Naive B cell (primary cell): ENCODE measurements at places on chromosomes 2 and 18.

- no peaks in the 10 kb centered on the region for H3K4me1 ChIP-seq
- no peaks in the 10 kb centered on the region for H3K36me3 ChIP-seq
- DNase-seq: no peak
- H3K27ac ChIP-seq: no peak overlapping the region
- no peak overlapping the region for H3K4me3 ChIP-seq
- H3K27me3 ChIP-seq: peaks cover 23% of the 10 kb centered on the region
These were observed 117.4 kb upstream of the NABP1 start for GRCh38 chr2:191560411-191560980.

- peaks cover 7% of the 10 kb centered on the region for H3K4me1 ChIP-seq
- H3K27me3 ChIP-seq: no peaks in the 10 kb centered on the region
- peaks cover 9% of the 10 kb centered on the region for H3K36me3 ChIP-seq
- H3K4me3 ChIP-seq: no peak overlapping the region
- peak; percentile 7 for DNase-seq
These were observed 59.5 kb downstream of the PUM2 start for GRCh38 chr2:20291106-20291564.

GRCh38 chr2:28621172-28622100 lies 125.6 kb downstream of the PLB1 start:
- peak; percentile 63 for DNase-seq
- peak overlapping the region; percentile 87 for H3K4me3 ChIP-seq
- H3K4me1 ChIP-seq: peaks cover 45% of the 10 kb centered on the region
- no peaks in the 10 kb centered on the region for H3K27me3 ChIP-seq

DNA sequence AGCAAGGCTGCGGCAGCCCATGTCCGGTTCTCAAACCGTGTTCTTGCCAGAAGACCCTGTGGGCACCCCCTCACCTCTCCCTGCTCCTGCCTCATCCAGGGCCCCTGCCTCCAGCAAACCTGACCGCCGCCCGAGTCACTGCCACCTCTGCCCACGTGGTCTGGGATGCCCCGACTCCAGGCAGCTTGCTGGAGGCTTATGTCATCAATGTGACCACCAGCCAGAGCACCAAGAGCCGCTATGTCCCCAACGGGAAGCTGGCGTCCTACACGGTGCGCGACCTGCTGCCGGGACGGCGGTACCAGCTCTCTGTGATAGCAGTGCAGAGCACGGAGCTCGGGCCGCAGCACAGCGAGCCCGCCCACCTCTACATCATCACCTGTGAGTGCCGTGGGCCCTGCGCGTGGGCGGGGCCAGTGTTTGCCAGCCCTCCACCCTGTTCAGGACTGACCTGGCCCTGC lies 32.2 kb downstream of the MTERF4 start:
- H3K4me1 ChIP-seq: no peaks in the 10 kb centered on the region
- H3K4me3 ChIP-seq: no peak overlapping the region
- no peak overlapping the region for H3K27ac ChIP-seq
- no peaks in the 10 kb centered on the region for H3K27me3 ChIP-seq
- no peaks in the 10 kb centered on the region for H3K36me3 ChIP-seq
- DNase-seq: no peak

DNA sequence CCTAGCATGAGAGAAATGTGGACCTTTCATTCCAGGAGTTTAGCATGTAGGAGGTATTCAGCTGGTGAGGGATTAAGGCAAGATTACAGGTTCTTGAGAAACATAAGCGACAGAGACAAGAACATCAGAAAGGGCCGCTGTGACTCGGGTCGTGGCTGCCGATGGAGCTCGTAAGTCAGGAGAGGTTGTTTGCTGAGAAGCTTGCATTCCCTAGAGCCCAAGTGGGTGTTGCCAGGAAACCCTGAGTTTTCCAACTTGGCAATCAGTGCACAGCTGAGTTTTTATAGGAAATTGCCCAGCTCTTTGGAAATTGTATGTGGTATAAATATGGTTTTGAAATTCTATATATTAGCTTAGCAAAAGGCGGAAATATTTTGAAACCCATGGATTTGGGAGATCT lies 46.4 kb upstream of the CYP1B1 start:
- no peak for DNase-seq
- H3K27me3 ChIP-seq: peaks cover 13% of the 10 kb centered on the region
- H3K4me1 ChIP-seq: no peaks in the 10 kb centered on the region
- H3K4me3 ChIP-seq: no peak overlapping the region
- peaks cover 7% of the 10 kb centered on the region for H3K36me3 ChIP-seq

GRCh38 chr2:113685471-113685870 lies 58.4 kb downstream of the RABL2A start:
- no peak for DNase-seq
- no peaks in the 10 kb centered on the region for H3K36me3 ChIP-seq
- H3K4me3 ChIP-seq: no peak overlapping the region
- peaks cover 1% of the 10 kb centered on the region for H3K4me1 ChIP-seq
- no peaks in the 10 kb centered on the region for H3K27me3 ChIP-seq
- no peak overlapping the region for H3K27ac ChIP-seq

- peaks cover 25% of the 10 kb centered on the region for H3K27me3 ChIP-seq
- no peak for DNase-seq
These were observed 1.0 kb upstream of the ZEB2 start for GRCh38 chr2:144520756-144521487.

DNA sequence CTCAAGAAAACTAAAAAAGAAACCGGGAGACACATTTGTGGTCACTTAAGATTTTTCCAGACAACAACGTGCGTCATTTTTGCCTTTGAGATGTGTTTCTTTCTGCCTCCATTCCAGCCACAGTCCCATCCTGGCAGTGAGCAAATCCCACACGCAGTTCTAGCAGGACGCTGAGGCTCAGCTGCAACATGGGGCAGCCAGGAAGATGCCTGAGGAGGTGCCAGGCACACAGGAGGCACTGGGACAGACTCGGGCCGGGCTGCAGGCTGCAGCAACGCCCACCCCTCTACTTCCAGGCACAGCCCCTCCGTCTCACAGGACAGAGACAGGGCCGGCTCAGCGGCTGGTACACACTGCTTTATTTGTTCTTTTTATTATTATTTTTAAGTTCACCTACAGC lies 13.1 kb downstream of the KLF11 start:
- peak overlapping the region; percentile 34 for H3K27ac ChIP-seq
- H3K4me1 ChIP-seq: no peaks in the 10 kb centered on the region
- no peak overlapping the region for H3K4me3 ChIP-seq
- peaks cover 4% of the 10 kb centered on the region for H3K27me3 ChIP-seq
- peaks cover 14% of the 10 kb centered on the region for H3K36me3 ChIP-seq

GRCh38 chr2:183057333-183057985 lies 19.2 kb upstream of the NCKAP1 start:
- no peak for DNase-seq
- no peak overlapping the region for H3K27ac ChIP-seq
- no peaks in the 10 kb centered on the region for H3K4me1 ChIP-seq
- no peaks in the 10 kb centered on the region for H3K36me3 ChIP-seq

- H3K36me3 ChIP-seq: no peaks in the 10 kb centered on the region
- peak; percentile 33 for DNase-seq
- H3K27me3 ChIP-seq: no peaks in the 10 kb centered on the region
- H3K4me3 ChIP-seq: peak overlapping the region; percentile 76
- H3K4me1 ChIP-seq: peaks cover 52% of the 10 kb centered on the region
- H3K27ac ChIP-seq: peak overlapping the region; percentile 63
These were observed 51.3 kb upstream of the CAB39 start for GRCh38 chr2:230661072-230661957.

GRCh38 chr2:128416109-128416785 lies 97.6 kb upstream of the HS6ST1 start:
- no peak overlapping the region for H3K4me3 ChIP-seq
- no peak overlapping the region for H3K27ac ChIP-seq
- peaks cover 3% of the 10 kb centered on the region for H3K4me1 ChIP-seq

GRCh38 chr2:31066086-31066485 lies 72.2 kb downstream of the GALNT14 start:
- H3K4me1 ChIP-seq: no peaks in the 10 kb centered on the region
- H3K27me3 ChIP-seq: no peaks in the 10 kb centered on the region
- no peak for DNase-seq

DNA sequence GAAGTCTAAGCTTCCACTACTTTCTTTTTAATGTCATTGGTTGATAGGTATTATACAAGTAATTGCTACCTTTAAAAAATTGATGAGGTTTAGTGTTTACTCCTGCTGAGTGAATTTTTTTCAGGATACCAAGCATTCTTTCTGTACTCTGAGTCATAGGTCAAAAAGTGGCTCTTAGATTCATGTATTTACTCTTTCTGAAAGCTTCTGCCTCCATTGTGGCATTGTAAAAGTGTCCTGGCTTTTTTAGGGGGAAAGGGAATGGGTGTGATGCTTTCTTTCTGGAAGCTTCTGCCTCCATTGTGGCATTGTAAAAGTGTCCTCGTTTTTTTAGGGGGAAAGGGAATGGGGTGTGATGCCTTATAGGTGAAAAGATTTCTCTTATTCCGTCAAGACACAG lies 286.5 kb downstream of the LPIN1 start:
- peak overlapping the region; percentile 86 for H3K4me3 ChIP-seq
- H3K36me3 ChIP-seq: no peaks in the 10 kb centered on the region
- peaks cover 64% of the 10 kb centered on the region for H3K4me1 ChIP-seq
- DNase-seq: no peak
- H3K27ac ChIP-seq: peak overlapping the region; percentile 74

DNA sequence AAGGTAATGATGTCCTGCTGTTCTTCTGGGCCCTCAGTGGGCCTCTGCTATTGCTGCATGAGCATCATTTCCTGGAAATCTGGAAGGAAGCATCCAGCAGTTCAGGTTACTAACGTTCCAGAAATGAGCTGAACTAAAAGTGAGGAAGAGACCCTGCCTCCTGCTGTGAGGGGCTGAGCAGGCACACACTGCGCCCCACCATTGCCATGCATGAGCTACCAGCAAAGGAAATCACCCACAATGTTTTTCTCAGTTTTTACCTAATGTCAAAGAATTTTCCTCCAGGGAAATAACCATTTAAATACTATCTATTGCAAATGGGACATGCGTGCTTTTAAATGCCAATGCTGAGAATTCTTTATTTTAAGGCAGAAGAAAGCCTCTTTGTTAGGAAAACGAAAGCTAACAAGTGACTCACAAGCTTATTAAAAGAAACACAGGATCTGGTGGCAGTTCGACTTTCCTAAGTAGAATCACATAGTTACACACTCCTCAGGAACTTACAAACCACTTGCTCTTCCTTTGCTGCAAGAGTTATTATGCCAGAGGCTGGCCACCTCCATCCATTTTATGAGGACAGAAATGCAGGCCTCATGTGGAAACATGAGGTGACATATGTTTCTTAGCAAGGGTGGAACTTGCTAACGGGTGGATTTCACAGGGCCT lies 152.6 kb upstream of the TTC39C start:
- H3K4me1 ChIP-seq: peaks cover 78% of the 10 kb centered on the region
- no peaks in the 10 kb centered on the region for H3K36me3 ChIP-seq
- DNase-seq: no peak

DNA sequence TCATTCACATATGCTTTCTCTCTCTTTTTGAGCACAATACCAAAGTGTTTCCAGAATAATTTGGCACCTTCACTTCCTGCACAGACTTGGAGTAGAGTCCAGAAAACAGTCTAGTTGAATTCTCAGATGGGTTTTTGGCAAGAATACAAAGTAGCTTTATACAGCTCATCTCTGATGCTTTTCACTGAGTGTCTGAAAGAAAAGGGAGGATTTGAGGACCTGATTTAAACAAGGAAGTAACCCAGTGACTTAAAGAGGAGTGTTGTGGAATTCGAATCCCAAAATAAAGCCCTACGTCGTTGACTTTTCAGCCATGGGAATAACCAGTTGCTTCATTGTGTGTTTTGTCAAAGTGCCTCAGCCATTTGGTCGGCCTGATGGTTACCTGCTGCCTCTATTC lies 31.8 kb downstream of the METAP1D start:
- no peak overlapping the region for H3K4me3 ChIP-seq
- no peaks in the 10 kb centered on the region for H3K36me3 ChIP-seq
- H3K27ac ChIP-seq: no peak overlapping the region
- H3K27me3 ChIP-seq: no peaks in the 10 kb centered on the region
- H3K4me1 ChIP-seq: peaks cover 2% of the 10 kb centered on the region
- no peak for DNase-seq

- no peak overlapping the region for H3K27ac ChIP-seq
- no peaks in the 10 kb centered on the region for H3K36me3 ChIP-seq
- no peak for DNase-seq
These were observed 8.6 kb downstream of the CYS1 start for GRCh38 chr2:10071595-10071994.

DNA sequence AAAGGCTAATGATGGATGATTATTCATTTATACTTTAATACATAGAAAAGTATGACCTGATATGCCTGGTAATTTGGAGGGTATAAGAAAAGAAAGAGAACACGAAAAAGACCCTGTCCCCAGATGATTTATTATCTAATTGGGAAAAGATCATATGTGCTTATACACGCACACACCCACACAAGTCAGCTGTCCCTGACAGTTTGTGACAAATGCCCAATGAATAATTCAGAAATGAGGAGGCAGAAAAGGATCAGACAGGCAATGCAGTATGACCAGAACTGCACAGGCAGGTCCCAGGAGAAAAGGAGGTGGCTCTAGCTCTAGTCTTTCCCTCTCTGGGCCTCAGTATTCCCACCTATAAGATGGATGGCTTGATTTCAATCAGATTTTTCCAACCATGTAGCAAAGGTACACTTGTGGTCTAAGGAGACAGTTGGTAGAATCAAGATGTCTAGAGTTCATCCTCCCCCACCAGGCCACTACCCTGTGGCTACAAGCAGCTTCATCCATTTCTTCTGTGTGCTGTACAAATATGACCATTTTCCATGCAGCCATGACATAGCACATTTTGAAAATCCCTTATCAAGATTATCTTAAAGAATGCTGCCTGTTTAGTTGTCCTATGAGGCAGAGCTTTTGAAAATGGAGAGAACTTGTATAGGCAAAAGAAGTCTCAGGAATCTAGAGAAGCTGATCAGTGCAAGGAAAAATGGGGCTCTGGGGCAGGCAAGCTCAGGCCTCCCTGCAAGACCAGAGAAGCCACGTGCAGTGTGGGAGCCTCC lies 19.7 kb downstream of the CYRIA start:
- H3K4me3 ChIP-seq: no peak overlapping the region
- DNase-seq: no peak
- peaks cover 8% of the 10 kb centered on the region for H3K36me3 ChIP-seq
- no peak overlapping the region for H3K27ac ChIP-seq
- H3K27me3 ChIP-seq: no peaks in the 10 kb centered on the region
- peaks cover 69% of the 10 kb centered on the region for H3K4me1 ChIP-seq

- H3K36me3 ChIP-seq: peaks cover 6% of the 10 kb centered on the region
- peak overlapping the region; percentile 98 for H3K27ac ChIP-seq
- peak overlapping the region; percentile 80 for H3K4me3 ChIP-seq
- DNase-seq: no peak
These were observed 9.5 kb downstream of the MAPRE2 start for GRCh38 chr18:35050705-35051195.
